ENCODE measurements at places on chromosomes 6 and 20.
A peak's percentile ranks its signal among the peaks of the same experiment; 100 is the strongest.

DNA sequence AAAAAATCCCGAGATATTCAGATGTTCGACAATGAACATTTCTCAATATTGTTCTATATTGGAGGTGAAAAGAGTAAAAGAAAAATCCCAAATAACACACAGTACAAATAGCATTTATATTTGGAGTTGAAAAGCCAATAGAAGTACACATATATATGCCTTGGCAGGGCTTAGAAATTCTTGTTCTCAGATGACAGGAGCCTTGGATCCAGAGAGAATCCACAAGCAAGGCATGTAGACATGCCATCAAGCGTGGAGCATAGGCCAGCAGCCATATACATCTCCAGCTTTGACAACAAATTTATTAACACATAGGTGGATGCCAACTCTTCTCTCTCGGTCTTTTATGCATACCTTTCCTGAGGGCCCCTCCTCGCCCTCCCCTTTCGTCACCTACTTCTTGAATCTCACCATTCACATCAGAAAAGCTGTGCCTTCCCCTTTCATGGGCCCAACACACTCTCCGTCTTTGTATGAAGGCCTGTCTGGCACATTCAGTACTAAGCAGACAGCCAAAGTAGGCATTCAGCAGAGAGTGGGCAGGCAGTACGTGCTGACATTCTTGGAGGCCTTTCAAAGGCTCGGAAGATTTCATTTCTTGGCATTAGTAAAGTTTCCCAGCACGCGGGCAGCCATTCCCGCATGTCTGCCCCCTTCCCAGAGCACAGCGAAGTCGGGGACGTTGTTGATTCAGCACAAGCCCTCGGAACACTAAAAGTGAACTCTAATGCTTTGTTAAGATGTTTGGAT lies 18.2 kb downstream of the NEDD9 start:
- DNase-seq: no peak

GRCh38 chr6:150600301-150601017 lies 774 bp downstream of the PLEKHG1 start:
- peak; percentile 28 for DNase-seq

GRCh38 chr6:170029416-170030283 lies 261.2 kb downstream of the DLL1 start:
- no peak for DNase-seq

- DNase-seq: no peak
These were observed 608.9 kb downstream of the PRKN start for GRCh38 chr6:162118706-162119105.

DNA sequence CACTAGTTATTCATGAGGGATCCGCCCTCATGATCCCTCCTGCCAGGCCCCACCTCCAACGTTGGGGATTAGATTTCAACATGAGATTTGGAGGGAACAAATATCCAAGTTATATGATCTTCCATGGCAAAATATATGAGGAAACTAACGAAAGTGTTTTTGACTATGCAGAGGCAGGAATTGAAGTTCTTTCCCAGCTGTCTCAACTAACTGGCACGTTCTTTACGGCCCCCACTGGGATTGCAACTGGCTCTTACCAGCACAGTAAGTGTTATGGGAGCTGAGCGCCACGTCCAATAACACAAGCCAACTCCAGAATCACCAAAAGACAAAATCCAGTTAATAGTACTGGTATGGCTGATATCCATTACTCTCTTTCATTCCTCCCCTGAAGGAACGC lies 66.6 kb downstream of the ECT2L start:
- DNase-seq: no peak

DNA sequence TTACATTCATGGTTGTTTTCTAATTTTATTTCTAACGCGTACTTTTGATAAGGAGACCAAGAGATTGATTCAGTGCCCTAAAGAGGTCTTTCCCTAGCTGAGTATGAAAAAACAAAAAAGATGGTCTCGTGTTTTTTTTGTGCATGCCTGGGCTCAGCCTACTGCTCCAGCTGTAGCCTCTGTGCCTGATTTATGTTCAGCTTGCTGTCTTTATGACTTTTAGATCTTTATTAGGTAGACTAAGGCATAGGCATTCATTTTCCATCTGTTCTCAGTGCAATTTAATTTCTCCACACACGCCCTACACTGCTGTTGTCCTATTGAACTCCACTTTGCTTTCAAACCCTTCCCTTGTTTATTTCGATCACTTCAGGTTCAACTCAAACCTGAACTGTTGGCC lies 56.5 kb downstream of the OPRM1 start:
- DNase-seq: no peak

GRCh38 chr6:20876561-20876960 lies 342.3 kb downstream of the CDKAL1 start:
- no peak for DNase-seq

DNA sequence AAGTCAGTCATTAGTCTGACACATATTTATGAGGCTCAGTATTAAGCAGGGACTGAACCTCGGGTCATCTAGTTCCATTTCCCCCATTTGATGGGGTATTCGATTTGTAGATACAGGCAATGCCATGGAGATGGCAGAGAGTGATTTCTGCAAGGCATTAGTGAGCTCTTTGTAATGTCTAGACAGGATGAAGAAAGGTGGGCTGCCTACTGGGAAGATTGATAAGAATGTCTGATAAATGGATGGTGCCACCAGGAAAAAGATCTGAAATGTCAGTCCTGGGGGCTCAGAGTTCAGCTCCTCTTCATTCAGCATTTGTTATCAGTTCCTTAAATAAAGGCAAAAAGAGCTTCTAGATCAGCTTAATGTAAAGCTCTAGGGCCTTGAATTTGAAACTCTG lies 51.4 kb downstream of the HS3ST5 start:
- no peak for DNase-seq

GRCh38 chr6:36109092-36109491 lies 21.2 kb upstream of the MAPK13 start:
- no peak for DNase-seq

- DNase-seq: no peak
These were observed 32.7 kb upstream of the CCND3 start for GRCh38 chr6:41974281-41974825.

- DNase-seq: no peak
These were observed 186.6 kb upstream of the OPRM1 start for GRCh38 chr6:153852481-153852880.

- DNase-seq: no peak
These were observed 7.8 kb downstream of the NAA20 start for GRCh38 chr20:20024942-20025341.
